ENCODE measurements at places on chromosomes 2 and 18.

DNA sequence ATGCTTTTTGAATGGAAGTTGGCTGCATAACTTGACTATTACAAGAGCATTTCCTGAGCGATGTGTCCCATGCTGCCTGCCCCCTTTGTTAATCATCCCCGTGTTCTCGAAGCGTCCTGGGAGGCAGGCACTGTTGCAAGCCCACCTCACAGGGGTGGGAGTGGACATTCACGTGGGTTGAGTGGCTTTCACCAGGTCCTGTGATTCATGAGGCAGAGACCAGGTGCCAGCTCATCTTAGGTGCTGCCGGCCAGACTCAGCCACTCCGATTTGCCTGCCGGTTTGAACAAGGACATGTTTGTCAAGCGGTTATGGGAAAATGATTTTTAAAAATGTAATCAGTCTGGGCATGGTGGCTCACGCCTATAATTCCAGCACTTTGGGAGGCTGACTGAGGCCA, 112.5 kb downstream of the ZNF532 start:
- no peak for DNase-seq

- no peak for DNase-seq
Measured at GRCh38 chr18:1544016-1544415, 639.3 kb downstream of the ADCYAP1 start.

DNA sequence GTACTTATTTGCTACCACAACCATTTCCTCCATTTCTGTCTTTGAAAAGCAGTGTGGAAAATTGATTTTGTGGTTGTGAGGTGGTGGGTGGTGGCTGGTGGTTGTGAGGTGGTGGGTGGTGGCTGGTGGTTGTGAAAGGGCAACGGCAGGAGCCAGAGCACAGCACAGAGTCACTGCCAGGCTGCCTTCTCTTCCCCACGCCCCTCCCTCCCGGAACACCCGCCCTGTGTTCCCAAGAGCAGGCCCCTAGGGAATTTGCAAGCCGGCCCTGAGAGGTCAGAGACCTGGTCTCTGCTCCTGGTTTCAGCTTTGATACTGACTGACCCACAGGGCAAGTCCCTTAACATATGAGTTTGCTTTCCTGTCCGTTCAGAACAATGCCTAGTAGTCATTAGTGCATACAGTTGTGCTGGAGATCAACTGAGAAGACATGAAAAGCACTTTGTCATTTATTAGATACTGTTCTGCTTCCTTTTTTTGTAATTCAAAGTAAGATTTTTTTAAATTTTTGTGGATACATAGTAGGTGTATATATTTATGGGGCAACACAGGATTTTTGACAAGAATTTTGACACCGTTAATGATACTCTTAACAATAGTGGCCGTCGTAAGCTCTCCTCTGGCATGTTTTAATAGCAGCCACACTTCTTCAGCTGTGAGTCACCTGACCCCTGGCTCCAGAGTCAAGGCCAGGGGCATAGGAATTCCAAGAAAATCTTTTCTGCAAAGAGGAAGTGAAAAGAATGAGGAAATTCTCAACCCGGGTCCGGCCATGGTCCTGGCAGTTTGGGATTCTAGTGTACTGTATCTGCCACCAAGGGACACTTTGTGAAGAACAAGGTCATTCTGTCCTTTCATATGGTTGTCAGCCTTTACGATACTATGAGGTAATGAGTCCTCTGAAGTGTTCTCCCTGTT, 53.2 kb downstream of the ITGA6 start:
- DNase-seq, result peak; percentile 16

DNA sequence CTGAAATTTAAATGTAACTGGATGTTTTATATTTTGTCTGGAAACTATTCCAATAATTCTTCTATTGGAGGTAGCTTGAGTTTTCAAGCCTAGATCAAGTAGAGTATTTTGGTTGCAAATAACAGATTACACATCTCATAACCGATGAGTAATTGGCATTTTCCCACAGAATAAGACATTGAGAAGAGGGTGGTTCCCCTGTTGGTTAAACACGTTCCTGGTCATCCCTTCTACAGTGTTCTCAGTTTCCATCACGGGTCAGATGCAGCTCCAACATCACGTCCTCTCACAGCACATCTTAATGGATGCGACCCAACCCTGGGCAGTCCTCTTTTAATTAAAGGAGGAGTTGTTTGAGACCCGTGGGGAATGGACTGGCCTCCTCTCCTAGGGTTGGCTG, 149.0 kb upstream of the ZNF516 start:
- no peak for DNase-seq

GRCh38 chr2:108945969-108946368, 43.1 kb downstream of the EDAR start:
- DNase-seq, result no peak

DNA sequence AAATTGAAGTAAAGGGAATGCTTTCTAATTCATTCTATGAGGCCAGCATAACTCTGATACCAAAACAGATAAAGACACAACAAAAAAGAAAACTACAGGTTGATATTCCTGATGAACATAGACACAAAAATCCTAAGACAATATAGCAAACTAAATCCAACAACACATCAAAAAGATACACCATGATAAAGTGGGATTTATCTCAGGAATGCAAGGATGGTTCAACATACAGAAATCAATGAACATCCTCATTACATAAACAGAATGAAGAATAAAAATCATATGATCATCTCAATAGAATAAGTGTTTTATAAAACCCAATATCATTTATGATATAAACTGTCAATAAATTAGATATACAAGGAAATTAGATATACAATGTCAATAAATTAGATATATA, 65.7 kb downstream of the ZSWIM2 start:
- no peak for DNase-seq

DNA sequence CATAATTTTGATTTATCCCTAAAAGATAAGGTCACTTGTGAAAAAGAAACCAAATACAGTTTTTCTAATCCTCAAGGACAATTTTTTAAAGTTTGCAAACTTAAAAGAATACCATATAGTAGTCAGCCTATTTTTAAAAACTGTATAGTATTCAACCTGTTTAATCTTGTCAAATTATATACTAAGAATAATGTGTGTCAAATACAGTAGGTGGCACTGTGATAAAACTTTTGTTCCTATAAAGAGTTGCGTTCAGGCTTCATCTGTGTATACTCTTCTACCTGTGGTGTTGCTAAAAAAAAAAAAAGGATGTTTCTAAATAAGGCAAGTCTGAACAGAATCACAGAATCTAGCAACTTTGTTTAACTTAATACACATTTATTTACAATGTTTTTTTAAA, 68.6 kb downstream of the CCDC138 start:
- DNase-seq, result no peak

GRCh38 chr2:134852518-134852917, 14.1 kb downstream of the ACMSD start:
- no peak for DNase-seq

DNA sequence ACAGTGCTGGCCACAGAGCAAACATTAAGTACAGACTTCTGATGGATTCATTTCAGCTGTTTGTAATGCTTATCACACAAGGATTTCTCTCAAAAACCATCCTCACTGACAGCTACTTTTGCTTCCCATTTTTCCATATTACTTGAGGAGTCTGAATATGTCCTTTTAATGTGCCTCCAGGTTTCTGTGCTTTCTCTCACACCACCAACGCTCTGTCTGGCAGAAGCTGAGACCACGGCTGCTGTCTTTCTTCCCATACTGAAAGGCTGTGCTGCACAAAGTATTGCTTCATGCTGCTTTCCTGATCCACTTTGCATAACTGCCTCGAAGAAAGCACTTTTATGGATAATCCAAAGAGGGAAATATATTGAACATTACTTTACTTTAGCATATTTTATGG, 312.1 kb upstream of the ZEB2 start:
- DNase-seq, result no peak

DNA sequence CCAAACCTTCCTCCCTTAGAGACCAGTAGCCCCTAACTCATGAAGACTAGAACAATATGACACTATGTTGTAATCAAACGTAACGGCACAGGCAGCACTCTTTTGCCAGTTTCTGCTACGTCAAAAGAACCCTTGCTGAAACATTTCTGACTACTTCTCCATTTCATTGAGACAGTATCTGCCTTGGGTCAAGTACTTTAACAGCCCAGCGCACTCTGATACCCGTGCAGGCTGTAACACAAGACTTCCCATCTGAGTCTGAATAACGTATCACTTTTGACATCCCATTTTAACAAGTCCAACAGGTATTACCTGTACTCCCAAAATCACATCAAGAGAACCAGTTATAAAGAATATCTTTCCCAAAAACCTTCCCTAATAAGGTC, 38.4 kb downstream of the TBC1D8 start:
- no peak for DNase-seq

DNA sequence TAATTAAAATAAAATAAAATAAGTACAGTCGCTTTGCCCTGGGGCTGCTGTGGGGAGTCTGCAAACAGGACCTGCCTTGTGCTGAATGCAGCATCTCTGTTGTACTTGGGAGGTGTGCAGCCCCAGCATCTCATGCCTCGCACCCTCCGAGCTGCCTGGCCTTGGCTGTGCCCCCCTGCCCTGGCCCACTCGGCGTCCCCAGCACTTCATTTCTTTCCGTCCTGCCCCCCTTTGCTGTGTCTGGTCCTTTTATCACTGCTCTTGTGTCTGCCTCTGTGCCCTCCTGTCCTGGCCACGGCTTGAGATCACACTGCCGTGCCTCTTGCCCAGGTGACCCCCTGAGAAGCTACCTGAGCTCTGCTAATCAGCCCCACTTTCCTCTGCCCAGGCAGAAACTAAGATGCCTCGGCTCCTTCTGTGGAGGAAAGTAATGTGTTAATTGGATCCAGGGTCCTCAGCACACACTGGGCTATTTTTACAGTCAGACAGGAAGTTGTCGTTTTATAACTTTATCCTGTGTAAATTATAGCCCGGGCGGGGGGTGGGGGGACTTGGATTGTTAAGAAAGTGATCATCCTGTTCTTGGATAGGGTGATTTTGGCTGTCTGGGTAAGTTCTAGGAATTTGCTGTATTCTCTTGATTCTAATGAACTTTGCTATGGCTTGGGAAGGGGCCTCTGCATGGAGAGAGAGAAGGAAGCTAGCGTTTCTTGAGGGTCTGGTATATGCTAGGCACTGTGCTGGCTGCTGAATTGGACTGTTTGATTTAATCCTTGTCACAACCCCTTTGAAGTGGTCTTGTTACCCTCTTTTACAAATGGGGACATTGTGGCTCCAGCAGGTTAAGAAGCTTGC, 69.4 kb downstream of the AGAP1 start:
- DNase-seq, result no peak

DNA sequence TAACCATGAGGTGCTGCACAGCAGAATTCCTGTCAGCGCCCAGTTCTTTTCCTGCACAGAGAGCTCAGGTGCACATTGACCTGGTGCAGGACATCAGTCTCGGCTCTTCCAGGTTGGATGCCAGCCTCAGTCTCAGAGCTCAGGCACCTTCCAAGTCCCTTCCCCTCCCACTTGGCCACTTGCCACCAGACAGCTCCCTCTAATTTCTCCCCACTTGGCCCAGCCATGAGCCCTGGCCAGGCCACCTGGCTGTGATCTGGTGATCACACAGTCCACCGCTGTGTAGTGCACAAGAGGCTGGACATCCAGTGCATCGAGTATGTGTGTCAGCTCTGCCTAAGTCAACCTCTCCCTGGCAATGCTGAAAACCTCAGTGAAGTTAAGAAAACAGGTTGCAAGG, 336.6 kb upstream of the MYT1L start:
- DNase-seq, result no peak

DNA sequence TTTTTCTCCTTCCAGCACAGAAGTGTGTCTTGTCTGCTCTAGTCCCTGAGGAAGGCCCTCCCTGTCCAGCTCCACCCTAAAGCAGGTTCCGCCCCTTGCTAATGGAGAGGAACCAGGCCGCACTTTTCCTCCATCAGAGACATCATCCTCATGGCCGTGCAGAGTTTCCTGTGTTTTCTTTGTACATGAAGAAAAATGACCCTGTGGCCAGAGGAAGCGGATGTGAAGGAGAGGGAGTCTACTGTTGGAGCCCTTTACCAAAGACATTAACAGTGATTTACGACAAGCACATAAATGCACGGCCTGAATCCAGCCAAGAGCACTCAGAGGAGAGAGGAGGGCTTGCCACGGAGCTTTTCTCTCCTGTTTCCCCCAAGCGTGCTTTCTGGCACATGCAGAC, 109.5 kb downstream of the RNF144A start:
- DNase-seq, result no peak

GRCh38 chr18:58998401-58999203, 133.9 kb downstream of the ZNF532 start:
- no peak for DNase-seq

GRCh38 chr2:1055014-1055595, 104.5 kb downstream of the SNTG2 start:
- DNase-seq, result no peak

DNA sequence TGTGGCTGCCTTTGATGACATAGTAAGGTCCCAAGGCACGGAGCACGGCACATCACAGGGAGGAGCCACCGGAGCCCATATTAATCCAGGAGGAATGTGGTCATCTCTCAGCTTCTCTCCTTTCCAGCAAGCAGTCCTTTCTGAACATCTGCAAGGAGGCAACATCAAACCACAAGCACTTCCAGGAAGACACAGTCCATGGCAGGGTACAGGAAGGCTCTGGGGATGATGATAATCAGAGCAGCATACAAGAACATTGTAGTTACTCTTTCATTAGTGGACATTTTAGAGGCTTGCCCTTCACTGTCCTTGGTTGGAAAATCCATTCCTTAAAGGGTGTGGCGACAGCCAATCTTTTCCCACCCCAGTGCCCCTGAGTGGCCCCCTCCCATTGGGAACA, 31.1 kb downstream of the YPEL5 start:
- DNase-seq, result no peak

DNA sequence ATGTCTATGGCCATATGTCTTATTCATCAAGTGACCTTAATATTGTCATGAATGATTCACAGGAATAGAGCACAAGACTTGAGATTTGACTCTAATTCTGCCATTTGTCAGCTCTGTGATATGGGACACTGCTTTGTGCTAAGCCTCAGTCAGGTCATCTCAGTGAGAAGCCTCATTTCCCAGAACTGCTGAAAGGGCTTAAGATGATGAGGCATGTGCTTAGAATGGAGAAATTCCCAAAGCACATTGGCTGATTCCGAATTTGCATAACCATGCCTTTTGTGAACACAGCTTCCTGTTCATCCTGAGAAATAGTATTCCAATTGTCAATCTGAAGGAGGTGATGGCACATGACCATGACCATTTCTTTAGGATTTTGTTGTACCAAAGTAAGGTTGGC, 218.1 kb downstream of the ALK start:
- DNase-seq, result no peak

- DNase-seq, result no peak
Measured at GRCh38 chr2:237509151-237509550, 22.1 kb downstream of the MLPH start.

- no peak for DNase-seq
Measured at GRCh38 chr2:219180961-219181360, 2.9 kb downstream of the RETREG2 start.

- no peak for DNase-seq
Measured at GRCh38 chr18:55647331-55647730, 59.3 kb upstream of the TCF4 start.

DNA sequence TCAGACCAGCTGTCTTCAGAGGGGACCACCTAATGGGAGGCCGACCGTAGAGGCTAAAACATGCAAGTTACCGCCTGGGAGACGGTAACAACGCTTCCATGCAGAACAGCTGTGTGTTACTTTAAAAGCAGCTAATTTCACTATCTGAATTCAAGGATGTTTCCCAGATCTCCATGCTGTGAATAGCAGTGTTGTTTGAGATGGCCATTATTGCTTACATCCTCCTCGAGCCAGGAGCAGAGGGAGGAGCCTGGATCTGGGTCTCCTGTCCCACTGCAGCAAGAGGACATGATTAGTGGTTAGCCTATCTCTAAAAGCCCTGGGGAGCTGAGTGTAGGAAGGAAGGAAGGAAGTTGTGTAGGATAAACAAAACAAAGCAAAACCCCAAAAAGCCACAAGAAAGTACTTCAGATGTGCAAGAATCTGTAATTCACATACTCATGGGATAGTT, 50.9 kb downstream of the ACTR2 start:
- DNase-seq, result no peak

- DNase-seq, result no peak
Measured at GRCh38 chr2:11610624-11611242, 59.3 kb downstream of the NTSR2 start.
